ENCODE measurements at places on chromosomes 6 and 20.
A peak's percentile ranks its signal among the peaks of the same experiment; 100 is the strongest.

DNA sequence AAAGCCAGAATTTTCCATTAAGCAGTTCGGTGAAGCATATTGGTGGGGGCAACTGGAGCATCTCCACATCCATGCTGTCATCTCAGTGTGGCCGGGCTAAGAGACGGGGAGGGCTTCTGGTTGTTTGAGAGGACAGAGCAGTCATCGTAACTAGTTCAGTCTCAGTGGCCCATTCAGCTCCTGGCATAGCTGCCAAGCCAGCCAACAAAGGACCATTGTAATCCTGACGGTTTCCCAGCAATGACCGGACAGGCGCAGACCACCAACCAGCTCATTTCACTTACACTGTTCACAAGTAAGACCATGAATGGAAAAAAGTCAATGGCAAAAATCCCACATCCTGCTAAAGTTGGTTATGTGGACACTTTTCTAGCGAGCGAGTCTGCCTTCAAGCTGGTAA, 14.9 kb upstream of the HDDC2 start:
- DNase-seq = no peak

DNA sequence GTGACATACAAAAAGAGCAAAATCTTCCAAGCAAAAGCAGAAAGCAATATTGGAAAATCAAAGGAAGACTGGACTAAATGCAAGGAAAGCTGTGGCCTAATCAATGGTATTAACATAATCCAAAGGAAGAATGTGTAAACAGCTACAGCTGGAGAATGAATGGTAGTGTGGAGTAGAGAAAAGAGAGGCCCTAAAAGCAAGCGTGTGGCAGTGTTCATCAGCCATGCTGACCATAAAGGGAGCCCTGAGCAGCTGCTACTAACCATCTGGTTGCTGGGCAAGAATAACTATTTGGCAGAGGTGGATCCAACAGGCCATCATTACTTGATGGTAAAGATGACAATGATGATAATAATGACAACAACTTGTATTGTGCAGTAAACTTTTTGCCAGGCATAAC, 148.5 kb upstream of the BEND6 start:
- DNase-seq = no peak

GRCh38 chr6:127784468-127784867, 116.4 kb downstream of the THEMIS start:
- no peak for DNase-seq

DNA sequence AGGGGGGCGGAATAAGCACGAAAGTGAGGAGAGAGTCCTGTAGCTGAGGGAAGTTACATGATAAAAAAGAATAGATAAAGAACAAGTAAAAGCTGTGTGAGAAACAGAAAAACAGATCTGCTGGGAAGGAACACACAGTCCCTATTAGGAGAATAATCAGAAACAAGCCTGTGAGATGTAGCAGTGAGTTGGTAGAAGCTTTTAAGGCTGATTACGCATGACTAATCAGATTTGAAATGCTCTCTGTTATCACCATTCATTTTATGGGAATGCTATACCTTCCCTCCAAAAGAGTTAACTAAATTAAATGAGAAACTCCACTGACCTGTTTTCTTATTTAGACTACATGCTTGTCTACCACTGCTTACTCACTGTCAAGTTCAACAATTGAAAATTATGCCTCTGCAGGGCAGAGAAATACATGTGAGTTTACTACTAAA, 15.8 kb downstream of the REPS1 start:
- DNase-seq = no peak

GRCh38 chr6:74408844-74409243, 712.8 kb downstream of the CD109 start:
- no peak for DNase-seq

GRCh38 chr6:153449279-153449678, 318.2 kb upstream of the RGS17 start:
- DNase-seq = no peak

DNA sequence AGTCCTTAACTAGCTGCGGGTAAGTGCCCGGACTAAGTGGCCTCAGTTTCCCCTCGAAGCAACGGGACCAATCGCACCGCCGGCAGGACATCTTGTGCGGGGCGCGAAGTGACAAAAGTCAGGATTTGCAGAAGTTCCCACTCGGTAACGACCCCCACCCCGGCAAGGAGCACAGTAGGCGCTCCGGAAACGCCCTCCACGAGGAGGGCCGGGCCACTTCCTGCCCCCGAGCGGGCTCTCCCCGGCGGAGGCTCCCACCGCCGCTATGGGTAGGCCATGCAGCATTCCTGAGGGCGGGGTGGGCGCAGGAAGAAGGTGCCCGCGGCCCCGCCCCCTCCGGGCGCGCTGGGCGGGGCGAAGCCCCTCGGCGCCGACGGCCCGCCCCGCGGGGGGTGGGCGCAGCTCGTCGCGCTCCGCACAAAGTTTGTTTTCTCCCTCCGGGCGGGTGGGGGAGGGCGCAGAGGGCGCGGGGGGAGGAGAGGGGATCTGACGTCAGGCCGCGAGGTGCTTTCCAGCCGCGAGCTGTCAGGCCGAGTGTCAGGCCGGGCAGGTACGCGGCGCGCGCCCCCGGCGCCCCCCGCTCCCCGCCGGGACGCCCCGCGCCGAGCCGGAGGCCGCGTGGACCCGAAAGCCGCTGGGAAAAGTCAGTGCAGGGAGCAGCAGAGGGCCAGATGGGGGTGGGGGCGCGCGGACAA, at the start of gene TGIF2:
TSS of gene TGIF2 (plus strand) at position 495 of the 695 bp plus-strand sequence. CDS start 5,178 bp downstream, outside the sequence.
- DNase-seq = peak; percentile 64

DNA sequence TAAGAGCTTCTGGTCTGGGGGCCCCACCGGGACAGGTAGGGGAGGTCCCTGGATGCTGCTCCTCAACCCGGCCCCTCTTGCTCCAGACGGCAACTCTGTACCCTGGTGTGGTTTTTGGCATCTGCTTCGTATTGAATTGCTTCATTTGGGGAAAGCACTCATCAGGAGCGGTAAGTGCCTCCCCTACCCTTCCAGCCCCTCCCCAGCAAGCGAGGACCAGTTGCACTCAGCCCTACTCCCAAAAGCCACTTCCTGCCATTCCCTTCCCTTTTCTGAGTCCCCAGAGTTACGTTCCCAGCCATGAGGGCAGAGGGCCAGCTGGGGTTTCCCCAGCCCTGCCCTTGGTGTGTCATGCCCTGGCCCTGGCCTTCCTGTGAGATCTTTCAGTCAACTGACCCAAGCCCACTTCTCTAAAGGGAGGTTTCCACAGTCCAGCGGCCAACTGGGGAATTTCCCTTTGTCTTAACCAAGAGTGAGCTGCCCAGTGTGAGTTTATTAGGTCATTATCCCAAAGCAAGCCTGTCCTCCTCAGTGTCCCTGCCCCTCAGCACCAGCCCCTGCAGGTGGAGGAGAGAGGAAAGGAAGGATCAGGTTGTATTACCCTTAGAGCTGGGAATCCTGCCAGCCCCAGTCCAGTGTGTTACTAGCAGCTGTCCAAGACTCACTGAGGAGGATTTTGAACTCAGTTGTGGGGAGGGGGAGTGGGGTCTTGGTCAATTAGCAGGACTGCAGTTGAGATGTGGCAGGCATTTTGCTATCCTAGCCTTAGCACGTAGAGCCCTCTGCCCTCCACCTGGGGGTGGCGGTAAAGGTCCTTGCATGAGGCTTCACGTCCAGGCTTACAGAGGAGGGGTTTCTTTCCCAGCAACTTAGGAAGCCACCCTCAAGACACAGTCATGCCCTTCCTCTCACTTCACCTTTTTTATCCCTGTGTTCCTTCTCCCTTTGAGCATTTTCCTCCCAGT, 45.8 kb downstream of the TM9SF4 start:
- DNase-seq = peak; percentile 98

DNA sequence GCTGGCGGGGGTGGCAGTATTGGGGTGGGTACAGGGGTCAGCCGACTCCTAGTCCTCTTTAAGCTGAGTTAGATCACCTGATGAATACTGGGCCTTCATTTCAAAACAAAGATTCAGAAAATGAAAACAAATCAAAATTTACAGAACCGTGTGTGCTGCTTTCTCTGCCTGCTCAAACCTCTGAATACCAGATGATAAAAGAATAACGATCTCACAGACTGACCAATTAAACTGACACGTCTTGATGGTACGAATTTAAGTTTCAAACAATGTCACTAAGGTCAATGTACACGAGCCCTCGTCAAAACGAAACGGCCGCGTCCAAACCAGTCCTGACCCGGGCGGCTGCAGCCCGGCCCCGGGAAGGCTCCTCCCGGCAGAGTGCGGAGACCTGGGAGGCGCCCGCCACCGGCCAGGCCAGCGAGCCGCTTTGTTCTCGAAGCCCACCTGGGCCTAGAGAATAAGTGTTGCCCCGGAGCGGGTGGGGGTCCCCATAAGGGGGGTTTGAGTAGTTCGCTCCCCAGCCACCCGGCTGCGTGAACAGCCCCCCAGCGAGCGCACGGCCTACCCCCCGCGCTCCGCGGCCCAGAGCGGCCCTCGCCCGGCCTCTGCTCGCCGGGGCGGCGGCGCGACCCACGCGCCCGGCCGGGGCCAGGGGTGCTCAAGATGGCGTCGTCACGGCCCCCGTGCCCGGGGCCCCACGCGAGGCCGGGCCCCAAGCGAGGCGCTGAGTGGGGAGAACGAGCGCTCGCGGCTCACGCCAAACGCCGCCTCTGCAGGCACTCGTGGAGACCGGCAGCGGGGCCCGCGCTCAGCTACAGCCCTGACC, 728 bp downstream of the PSMA7 start:
- peak; percentile 62 for DNase-seq

Measured in suppressor macrophage (primary cell).